ENCODE measurements at places on chromosomes 16 and 17.
A peak's percentile ranks its signal among the peaks of the same experiment; 100 is the strongest.

GRCh38 chr16:24838554-24839266 is 7.1 kb upstream of the SLC5A11 start:
- DNase-seq: no peak

DNA sequence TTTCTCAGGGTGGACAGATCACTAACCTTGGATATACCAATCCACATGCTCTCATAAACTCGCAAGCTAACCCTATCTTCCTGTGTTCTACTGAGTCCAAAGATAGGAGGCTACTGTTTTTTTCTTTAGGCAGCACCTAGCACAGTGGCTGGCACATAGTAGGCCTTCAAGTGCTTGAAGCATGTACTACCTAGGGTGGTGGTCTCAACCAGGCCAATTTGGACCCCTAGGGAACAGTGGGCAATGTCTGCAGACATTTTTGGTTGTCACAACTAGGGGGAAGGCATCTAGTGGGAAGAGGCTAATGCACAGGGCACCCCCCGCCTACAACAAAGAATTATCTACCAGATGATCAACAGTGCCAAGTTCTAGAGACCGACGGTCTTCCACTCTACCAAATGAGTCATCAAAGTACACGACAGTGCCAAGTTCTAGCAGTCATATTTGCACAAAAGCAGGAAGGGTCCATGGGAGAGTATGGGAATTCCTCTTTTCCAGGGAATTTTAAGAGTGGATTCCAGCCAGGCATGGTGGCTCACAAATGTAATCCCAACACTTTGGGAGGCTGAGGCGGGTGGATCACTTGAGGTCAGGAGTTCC is 390.3 kb downstream of the SLC39A11 start:
- no peak for DNase-seq

GRCh38 chr17:58913971-58914769 is 158.5 kb downstream of the PPM1E start:
- DNase-seq: no peak

DNA sequence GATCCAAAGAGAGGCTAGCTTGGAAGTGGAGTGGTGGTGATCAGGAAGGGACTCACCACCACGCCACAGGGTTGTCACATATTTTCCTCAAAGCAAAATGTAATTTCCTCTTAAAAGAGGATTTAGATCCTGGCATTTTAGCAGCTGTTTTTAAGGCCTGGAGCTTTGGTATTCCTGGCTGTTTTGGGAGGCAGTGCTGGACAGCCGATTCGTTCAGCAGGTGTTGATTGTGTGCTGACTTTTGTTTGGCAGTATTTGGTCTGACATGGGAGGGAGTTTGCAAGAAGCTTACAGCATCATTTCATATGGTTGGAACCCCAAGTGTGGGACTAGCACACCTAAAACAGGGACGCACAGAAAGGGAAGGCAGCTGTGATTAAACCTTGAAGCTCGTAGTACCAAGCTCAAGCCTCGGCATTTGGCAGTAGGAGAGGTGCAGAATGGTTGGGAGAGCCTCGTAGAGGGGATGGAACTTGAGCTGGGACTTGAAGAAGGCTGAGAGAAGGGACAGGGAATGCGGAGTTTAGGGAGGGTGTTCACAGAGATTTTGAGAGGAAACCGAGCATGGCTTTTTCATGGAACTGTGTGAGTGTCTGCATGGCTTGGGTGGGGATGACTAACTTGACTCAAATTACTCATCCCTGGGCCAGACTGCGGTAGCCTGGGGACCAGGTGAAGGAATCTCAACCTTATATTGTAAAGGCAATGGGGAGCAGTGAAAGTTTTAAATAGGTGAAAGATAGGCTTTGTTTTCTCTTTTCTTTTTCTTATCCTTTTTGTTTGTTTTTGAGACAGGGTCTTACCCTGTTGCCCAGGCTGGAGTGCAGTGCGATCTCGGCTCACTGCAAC is 52.3 kb downstream of the RPTOR start:
- DNase-seq: no peak

DNA sequence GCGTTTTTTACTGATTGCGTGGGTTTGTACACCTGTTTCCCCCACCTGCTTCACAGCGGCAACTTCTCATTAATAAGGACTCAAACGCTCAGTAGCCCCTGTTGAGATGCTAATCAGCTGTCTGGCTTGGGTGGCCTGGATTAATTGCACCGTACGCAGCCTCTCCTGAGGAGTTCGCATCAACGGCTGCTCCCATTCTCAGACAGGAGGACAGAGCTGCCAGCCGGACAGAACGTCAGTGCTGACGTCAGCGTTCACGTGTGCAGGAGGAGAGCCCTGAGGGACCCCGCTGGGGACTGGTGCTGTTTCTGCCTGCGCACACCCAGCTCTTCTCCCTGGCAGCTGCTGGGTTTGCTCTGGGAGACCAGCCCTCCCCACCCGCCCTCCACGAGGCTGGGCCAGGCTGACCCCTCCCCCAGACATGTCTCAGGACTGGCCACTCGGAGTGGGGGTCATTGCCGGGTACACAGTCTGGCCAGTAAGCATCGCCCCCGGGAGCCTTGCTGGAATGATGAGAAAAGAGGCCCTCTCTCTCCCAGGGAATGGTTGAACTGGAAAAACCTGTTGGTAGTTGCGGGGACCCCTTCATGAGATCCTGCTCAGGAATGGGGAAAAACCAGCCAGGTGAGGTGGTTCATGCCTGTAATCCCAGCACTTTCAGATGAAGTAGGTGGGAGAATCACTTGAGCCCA is 5.7 kb upstream of the BANP start:
- no peak for DNase-seq

DNA sequence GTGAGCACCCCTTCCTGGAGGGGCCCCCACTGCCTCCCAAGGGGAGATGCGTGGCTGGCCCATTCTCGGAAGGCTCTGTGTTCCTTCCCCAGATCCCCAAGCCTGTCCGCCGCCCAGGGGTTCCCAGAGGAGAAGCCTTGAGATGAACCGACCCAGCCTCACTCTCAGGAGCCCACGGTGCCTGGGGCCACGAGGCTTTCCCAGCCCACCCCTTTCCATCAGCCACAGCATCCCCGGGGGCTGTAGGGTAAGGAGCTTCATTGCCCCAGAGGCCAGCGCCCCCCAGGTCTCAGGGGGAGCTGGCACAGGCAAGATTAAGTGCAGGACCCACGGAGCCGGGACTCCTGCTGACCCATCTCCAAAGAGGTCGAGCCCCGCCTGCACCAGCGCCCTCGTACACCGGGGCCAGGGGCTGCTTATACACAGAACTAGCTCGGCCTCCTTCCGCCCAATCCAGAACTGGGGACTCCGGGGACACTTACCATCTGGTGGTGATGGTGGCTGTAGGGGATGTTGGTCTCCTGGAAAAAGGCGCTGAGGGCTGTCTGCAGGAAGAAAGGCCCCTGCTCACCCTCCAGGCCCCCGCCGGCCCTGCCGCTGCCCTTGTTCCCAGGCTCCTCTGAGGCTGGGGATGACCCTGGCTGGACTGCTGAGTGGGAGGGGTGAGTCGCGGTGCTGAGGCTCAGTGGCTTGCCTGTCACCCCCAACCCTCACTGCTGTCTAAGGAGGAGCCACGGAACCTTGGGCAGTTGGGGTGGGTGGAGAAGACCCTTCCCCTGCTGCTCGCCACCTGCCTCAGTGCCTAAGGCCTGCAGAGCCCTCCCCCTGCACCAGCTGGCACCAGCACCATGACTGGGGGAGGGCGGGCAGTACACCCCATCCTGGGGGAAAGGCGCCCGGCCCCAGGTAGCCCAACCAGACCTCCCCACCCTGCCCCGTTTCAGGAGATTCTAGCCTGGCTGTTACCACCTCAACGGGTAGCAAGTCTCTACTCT is 4.4 kb downstream of the UBALD1 start:
- no peak for DNase-seq

DNA sequence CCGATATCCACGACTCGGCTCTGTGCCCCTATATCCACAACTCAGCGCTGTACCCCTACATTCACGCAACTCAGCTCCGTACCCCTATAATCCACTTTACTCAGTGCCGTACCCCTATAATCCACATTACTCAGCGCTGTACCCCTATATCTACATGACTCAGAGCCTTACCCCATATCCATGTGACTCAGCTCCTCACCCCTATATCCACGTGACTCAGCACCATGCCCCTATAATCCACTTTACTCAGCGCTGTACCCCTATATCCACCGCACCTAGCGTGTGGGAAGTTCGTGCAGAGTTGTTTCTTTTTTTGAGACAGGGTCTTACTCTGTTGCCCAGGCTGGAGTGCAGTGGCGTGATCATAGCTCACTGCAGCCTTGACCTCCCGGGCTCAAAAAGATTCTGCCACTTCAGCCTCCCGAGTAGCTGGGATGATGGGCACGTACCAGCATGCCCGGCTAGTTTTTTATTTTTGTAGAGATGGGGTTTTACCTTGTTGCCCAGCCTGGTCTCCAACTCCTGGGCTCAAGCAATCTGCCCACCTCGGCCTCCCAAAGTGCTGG is 17.4 kb downstream of the CYB5D2 start:
- DNase-seq: no peak

DNA sequence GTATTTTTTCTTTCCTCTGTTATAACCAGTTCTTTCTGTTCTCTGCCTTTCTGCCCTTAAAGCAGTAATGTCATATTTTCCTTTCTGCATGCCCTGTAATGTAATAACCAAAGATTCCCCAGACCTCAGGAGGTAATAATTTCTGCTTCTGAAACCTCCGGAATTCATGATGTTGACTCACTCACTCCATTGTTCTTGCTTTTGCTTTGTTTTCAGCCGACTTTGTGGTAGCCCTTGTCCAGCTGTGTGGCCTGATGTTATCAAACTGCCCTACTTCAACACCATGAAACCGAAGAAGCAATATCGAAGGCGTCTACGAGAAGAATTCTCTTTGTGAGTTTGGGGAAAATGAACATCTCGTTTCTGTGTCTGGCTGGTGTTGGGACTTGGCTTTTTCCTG is 55.9 kb downstream of the CDK12 start:
- no peak for DNase-seq

GRCh38 chr16:88940862-88941817 is 35.9 kb downstream of the CBFA2T3 start:
- DNase-seq: no peak

DNA sequence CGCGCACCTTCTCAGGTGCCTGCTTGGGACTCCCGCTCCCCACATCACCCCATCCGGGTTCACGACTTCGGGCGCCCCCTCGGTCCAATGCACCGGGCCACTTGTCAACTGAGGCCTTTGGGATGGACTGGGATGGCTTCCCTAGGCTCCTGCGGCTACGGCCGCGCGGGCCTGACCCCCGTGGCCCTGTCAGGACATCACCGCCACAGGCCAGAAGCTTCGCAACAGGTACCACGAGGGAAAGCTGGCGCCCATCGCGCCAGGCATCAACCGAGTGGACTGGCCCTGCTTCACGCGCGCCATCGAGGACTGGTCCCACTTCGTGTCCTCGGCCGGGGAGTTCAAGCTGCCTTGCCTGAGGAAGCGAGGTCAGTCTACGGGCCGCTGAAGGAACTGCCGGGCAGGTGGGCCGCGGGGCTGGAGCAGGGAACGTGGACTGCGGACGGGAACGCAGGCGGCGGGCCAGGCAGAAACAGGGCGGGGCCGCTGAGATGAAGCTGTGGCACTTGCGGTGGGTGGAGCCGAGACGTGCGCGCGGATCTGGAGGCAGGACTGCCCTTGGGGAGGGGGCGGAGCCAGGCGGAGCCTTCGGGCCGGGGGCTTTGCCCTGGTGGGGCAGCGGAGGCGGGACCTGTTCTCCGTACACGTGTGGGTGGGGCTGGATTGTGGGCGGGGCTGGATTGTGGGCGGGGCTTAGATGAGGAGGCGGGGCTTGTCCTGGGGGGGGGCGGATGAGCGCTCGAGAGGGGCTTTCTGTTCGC is 13.7 kb upstream of the CNGB1 start:
- peak; percentile 91 for DNase-seq
